ENCODE measurements at places on chromosomes 5 and 9.

DNA sequence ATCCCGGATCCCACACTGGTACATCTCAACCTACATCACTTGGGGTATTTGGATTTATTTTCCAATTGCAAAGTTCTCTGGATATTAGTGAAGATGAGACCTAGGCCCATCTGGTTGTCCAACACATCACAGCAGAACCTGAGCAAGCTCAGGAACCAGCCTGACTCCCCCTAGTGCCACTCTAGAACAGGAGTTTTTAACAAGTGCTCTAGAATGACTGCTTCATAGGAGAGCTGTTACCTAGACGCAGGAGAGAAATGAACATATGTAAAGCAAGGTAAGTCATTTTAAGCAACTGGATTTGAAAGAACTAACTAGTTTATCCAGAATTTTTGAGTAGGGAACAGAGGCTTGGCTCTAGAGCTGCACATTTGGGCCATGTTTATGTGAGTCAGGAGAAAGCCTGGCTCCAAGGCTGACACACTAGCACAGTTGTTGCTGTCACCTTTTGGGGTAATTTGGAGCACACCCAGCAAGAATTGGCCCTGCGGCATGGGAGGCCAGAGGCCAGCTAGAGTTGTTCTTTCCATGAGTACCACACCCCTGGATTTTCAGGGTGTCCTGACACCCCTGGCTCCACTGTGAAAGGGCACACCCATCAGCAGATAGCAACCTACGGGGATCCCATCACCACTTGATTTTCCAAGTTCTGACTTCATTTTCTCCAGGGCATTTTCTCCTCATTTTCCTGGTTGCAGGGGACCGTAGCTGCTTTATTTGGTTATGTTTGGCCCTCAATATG lies 110.9 kb upstream of the LPAR1 start:
- no peak for DNase-seq

- DNase-seq = no peak
Observed at GRCh38 chr5:163773226-163773625, 267.8 kb downstream of the MAT2B start.

DNA sequence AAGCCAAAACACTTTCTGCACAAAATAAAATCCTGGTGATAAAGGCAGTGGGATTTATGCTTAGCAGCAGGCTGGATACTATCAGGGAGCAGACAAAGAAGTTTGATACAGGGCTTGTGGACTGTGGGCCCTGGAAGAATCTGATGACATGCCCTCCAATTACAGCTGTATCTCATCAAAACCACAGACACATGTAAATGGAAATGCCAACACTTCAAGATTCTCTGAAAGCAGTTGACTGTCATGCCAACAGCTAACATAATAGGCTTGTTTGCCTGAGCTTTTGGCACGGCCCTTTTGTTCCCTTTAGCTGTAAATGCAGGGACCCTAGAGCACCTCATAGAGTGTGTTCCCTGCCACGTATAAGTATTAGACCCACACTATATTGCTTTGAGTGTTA lies 114.4 kb downstream of the STK32A start:
- no peak for DNase-seq

- no peak for DNase-seq
Observed at GRCh38 chr5:39169081-39169480, 50.3 kb downstream of the FYB1 start.

GRCh38 chr9:106769331-106769730 lies 93.6 kb upstream of the ZNF462 start:
- no peak for DNase-seq

- no peak for DNase-seq
Observed at GRCh38 chr5:112479418-112479817, 60.3 kb upstream of the EPB41L4A start.

DNA sequence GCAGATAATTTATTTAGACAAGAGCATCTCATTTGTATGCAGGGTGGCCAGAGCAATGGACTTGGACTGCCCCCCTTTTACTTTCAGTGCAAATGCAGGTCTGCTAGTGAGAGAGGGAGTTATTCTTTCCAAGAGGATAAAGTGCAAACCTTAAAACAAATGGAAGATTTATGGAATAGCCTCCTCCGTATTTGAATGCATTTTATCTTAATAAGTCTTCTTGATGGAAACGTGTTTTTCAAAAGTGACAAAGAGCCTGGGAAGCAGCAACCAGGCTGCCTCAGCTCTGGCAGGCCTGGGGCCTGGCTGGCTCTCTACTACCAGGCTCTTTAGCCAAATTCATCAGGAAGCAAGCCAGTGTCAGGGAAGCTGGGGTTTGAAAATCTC lies 6.8 kb downstream of the NR2F1 start:
- DNase-seq = no peak

DNA sequence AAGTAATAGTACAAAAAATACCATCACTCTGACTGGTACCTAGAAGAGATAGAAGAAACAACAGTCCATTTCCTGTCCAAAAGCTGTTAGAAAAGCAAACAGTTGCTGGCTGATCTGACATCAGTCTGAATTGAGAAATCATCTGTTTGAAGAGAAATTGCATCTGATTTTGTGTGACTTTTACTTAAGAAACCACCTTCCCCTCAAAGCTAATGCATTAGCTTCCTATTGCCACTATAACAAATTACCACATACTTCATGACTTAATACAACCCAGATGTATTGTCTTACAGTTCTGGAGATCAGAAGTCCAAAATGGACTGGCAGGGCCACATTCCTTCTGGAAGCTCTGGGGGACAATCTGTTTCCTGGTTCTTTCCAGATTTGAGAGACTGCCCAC lies 385.9 kb upstream of the TLE4 start:
- no peak for DNase-seq

DNA sequence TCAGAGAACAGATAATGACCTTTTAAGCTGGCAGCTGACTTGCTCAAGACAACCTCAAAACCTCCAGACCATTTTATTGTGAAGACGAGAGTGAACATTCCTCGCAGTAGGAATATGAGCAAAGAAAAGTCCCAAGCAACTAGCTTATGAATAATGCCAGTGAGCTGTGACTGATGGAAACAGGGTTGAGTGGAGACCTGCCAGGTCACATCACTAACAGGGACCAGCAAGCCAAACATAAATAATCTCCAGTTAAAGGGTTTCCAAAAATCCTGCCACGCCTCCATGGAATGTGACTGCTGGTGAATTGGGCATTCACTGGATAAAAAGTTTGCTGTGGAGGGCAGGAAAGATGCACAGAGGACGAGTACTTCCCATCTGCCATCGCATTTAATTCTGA lies 185.4 kb downstream of the CRB2 start:
- no peak for DNase-seq

DNA sequence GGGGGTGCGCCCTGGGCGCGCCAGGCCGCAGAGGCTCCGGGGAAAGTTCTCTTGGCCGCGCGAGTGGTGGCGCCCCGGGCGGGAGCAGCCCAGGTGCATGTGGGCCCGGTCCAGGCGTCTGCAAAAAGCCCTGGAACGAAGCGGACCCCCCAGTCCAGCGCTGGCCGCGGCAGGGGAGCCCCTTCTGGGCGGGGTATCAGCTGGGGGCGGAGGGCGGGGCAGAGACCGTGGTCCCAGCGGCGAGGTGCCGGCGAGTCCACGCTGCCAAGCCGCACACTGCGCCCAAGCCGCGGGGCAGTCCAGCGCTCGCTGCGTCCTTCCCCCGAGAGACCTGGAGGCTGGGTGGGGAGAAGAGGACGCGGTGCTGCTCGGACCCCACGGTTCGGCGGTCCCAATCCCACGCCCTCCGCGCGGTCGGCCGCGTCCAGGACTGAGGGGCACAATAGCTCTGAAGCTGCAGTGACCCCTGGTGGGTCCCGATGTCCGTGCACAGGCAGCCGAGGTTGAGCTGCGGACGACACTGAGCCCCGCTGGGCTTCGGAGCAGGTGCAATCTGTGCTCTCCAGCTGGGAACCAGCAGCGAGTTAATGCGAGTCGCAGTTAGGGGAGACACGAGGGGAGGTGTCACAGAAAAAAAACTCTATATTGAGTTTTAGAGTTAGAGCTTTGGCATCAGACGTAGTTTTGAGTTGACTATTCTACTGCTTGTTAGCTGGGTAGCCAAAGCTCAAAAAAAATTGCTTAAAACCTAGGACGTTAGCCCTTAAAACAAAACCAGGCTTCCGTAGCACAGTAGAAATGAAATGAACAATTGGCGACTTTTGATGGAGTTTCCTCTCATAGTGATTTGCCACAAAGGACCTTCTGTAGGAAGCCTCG lies 1.1 kb upstream of the EPB41L4A start:
- no peak for DNase-seq

- DNase-seq = no peak
Observed at GRCh38 chr5:31987985-31988710, 186.0 kb downstream of the GOLPH3 start.

GRCh38 chr9:134536101-134536900 lies 105.3 kb upstream of the COL5A1 start:
- DNase-seq = no peak

DNA sequence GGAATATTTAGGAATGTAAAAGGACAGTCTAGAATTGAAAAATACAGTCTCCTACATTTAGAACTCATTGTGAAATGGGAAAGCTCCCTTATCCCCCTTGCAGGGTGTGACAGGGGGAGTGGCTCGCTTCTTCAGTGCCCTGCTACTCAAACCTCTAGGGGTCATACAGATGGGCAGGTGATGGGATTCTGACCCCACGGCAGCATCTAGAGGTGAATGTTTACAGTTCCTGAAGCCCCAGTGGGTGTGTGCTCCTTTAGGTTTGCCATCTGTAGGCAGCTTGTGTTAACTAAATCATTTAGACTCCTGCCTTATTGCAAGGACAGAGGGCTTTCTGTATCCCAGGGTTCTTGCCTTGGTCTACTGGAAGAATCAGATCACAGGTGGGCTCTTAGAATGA lies 271.0 kb upstream of the MPDZ start:
- no peak for DNase-seq

GRCh38 chr5:12023614-12024241 lies 119.5 kb upstream of the CTNND2 start:
- DNase-seq = no peak

- DNase-seq = no peak
Observed at GRCh38 chr5:178350361-178351220, 118.0 kb upstream of the PHYKPL start.

GRCh38 chr5:98109561-98110006 lies 663.9 kb upstream of the RGMB start:
- DNase-seq = no peak

DNA sequence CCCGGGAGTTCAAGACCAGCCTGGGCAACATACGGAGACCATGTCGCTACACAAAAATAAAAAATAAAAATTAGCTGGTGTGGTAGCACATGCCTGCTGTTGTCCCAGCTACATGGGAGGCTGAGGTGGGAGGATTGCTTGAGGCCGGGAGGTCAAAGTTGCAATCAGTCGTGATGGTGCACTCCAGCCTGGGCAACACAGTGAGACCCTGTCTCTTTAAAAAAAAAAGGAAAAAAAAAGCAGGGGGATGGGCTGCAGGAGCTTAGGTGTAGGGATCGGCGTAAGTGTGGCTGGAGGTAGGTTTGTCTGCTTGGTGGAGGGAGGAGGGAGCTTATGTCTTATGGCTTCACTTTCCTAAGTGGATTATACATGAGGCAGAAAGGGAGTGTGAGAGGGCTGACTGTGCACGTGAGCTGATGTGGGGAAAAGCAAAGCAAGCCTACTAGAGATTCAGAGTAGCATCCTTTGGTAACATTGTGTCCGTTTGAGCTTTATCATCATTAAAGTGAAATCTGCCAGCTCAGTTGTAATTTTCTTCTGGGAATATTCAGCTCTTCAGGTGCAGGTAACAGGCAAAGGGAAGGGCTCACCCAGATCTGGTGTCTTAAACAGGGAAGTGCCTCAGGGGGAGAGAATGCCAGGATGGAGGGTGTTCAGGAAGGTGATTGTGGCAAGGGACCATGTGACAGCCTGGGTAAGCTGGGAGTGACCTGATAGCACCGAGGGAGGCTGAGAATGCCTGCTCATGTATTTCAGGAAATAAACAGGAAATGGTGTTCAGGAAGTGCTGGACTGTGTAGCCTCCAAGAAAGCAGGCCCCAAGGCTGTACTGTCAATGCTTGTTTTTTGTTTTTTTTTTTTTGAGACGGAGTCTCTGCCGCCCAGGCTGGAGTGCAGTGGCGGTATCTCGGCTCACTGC lies 17.6 kb upstream of the SETX start:
- DNase-seq = peak; percentile 50

- no peak for DNase-seq
Observed at GRCh38 chr5:157449011-157449723, 10.8 kb upstream of the NIPAL4 start.

DNA sequence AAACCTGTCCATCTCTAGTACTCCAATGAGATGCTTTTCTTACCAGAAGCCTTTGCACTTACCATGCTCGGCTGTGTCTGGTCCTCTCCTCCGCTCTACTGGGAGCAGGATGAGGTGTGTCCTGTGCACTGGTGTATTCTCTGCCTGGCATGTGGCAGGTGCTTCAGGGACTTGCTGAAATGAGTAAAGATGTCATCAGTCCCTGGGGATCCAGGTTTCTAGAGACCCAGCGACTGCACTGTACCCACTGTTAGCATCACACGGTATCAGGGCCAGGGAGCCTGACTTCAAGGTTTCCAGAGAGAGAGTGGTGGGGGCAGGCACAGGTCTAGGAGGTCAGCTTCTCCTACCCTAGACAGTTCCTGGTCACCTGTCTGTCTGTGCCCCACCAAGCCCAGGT lies 10.5 kb downstream of the PTTG1 start:
- DNase-seq = no peak

DNA sequence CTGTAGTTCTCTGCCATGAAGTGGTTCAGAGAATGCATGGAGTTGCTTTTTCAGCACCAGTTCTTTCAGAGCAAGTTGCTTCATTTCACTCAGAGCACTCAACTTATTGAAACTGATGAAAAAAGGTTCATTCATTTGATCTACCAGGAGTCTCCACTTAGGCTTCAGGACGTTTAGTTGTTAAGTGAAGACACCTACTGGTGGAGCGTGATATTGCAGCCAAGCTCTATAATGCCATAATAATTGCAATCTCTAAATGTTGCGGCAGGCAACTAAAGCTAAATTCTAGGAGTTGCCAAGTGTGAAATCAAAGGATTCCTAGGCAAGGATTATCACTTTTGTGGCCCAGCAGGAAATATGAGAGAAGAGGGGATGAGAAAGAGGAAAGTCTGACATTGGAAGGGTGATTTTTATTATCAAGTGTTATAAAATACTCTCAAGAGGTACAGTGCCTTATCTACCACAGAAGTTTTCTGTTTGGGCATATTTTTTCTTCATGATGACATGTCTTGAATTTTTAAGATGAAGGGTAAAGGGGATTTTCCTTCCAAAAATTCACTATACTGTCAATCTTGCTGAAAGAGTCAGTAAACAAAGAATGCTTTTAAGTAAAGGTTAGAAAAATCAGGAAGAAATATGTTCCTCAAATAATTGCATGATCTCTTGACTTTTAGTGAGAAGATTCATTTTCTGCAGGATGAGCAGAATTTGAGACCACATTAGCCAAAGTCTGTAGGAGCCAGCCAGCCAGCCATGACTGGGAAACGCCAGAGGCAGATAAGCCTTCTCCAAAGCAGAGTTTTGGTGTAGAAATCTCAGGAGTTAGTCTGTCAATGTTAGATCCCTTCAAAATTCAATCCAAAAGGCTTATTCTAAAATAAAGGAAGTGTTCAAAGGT lies 83.4 kb downstream of the SH3PXD2B start:
- DNase-seq = peak; percentile 35

GRCh38 chr5:125327676-125328075 lies 581.2 kb upstream of the ZNF608 start:
- DNase-seq = no peak

GRCh38 chr9:35844628-35845270 lies 15.7 kb downstream of the TMEM8B start:
- DNase-seq = no peak

Measured in CD4-positive, alpha-beta T cell (primary cell).